ENCODE measurements at places on chromosomes 7 and 10.

DNA sequence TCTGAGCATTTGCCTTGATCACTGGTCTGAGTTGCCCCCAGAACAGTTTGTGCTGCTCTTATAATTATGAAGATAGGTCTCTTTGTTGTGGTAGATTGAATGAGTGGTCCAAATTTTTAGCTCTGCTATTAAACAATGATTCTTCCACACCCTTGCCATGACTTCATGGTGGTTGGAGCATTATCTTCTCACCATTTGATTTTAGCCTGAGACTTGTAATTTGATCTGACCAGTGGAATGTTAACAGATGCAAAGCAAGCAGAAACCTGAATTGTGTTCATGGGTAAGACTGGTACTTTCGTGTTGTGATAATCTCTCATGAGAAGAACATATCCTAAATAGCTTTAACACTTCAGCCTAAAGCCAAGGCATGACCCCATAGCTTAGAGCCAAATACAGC lies 139.1 kb downstream of the TFPI2 start:
- no peak for DNase-seq

- DNase-seq, result no peak
Measured at GRCh38 chr10:93478873-93479272, 3.3 kb downstream of the MYOF start.

GRCh38 chr7:91043924-91044645 lies 220.1 kb upstream of the FZD1 start:
- no peak for DNase-seq

GRCh38 chr7:89680161-89680560 lies 474.1 kb upstream of the STEAP1 start:
- no peak for DNase-seq

DNA sequence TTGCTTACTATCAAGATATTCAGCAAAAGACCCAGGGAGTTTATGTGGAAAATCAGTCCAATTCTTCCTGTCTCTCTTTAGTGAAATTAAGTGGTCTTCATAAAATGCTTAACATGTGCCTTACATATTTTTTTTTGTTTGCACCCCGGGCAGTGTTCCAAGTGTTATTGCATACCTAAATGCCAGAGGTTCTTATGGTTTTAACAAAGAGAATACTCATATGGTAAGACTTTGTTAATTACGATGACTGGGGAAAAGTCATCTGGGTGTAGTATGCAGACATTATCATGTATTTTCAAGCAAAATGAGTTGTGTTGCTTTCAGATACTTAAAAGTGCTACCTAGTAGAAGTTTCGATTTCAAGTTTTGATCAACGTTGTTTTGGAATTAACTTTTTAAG lies 82.6 kb downstream of the PRKG1 start:
- no peak for DNase-seq

DNA sequence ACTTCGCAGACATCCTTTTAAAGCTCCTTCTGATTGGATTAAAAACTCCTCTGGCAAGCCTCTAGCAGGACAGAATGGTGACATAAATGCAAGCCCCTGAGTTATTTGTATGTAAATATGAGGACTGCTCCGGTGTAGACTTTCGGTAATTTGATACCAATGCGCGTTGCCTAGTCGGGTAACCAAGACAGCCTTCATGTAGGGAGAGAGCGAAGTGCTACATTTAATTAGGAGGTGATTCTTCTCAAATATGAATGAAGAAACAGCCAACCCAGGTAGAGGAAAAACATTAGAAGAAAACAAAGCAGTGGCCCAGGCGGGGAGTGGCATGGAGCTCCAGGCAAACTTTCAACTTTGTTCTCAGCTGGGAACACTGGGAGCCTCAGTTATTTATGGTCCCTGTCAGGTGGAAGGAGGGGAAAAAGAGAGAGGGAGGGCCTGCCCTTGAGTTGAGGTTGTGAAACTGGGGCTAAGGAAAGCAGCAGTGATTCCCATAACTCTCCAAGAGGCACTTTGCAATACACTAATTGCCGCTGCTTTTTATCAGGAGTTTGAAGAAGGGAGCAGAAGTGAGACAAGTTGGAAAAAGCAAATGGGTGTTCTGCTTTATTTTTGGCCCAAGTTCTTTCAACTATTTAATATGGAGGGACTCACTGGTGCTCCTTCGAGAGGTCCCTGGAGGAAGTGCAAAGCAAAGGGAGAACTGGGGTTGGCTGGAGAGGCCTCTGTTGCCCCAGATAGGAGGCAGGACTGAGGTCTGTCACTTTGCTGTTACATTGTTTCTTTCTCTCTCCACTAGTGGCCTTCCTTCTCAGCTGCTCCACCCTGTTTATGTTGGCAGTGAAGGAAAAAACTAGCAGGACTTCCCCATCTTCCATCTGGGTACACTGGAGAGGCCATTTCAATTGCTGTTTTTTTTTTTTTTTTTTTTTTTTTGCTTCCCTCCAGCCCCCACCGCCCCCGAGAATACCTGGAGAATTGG lies 234.6 kb upstream of the CCDC6 start:
- no peak for DNase-seq

- no peak for DNase-seq
Measured at GRCh38 chr10:78829565-78829964, 239.2 kb upstream of the ZMIZ1 start.

Data from SK-N-SH (cell line).